ENCODE measurements at places on chromosomes 1 and 21.

- no peak for DNase-seq
Measured at GRCh38 chr1:184739070-184739469, 15.6 kb downstream of the EDEM3 start.

GRCh38 chr21:38343691-38344090, 86.9 kb downstream of the KCNJ15 start:
- peak; percentile 6 for DNase-seq

GRCh38 chr1:213552045-213552444, 435.7 kb upstream of the PROX1 start:
- no peak for DNase-seq

GRCh38 chr1:181018901-181019681, 3.6 kb downstream of the STX6 start:
- DNase-seq: no peak

GRCh38 chr1:228073857-228074545, 8.5 kb upstream of the ARF1 start:
- DNase-seq: peak; percentile 1

GRCh38 chr1:175968486-175969172, 225.2 kb upstream of the TNR start:
- no peak for DNase-seq

- DNase-seq: no peak
Measured at GRCh38 chr1:221035662-221036153, 156.5 kb downstream of the HLX start.

- no peak for DNase-seq
Measured at GRCh38 chr1:169090900-169091311, 15.6 kb upstream of the ATP1B1 start.

DNA sequence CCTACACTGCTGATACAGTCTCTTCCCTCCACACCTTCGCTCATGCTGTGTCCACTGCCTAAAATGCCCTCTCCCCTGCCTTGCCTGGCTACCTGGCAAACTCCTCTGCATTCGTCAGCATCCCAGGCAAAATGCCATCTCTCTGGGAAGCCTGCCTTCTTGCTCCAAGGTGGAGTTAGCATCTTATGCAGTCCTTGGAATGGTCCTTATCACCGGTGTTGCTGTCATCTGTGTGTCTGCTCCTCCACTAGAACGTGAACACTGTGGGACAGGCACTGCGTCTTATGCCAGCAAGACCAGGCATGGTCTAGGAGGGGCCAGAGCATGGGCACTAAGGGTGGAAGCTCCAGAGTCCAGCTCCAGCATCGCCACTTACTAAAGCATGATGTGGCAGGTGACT, 211.8 kb downstream of the MATN1 start:
- no peak for DNase-seq

DNA sequence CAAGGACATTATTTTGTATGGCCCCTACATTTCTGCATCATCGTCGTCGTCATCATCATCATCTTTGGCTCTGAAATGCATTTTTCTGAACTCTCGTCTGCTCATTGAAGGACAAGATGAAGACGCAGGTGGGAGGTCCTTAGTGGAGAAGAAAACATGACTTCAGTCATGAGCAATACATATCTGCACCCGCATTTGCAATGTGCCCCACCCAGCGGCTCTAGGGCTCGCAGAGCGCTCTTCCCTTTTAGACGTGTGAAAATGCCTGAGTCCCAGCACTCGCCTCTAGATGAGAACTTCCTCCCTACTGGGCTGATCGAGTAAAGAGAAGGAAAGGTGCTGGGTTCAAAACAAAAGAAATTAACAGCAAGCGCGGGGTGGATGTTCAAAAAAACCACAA, 10.1 kb downstream of the C1orf174 start:
- DNase-seq: no peak

DNA sequence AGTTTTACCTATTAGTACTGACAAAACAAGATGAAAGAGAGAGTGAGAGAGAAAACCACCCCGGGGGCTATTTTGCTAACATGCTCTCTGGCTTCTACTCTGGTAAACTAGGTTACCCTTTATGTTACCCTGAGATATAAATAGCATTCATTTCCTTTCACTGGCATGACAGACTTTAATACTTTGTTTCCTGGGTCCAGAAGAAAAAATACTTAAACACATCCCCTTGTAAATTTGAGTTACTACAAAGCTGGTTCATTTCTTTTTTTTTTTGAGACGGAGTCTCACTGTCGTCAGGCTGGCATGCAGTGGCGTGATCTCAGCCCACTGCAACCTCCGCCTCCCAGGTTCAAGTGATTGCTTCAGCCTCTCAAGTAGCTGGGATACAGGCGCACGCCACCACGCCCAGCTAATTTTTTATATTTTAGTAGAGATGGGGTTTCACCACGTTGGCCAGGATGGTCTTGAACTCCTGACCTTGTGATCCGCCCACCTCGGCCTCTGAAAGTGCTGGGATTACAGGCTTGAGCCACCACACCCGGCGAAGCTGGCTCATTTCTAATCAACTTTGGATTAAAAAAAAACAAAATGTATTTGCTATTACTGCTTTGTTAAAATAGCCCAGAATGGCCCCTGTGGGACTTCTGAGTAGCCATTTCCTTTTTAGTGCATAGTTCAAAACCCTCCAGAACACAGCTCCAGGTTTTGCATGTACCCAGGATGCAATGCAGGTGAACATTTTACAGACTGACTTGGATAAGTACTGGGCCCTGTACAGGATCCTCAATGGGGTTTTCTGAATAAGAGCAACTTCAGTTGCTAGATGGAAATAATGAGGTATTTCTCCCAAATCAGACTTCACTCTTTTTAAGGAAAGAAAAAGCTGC, 20.6 kb downstream of the INPP5B start:
- no peak for DNase-seq

- no peak for DNase-seq
Measured at GRCh38 chr1:155466996-155467395, 95.6 kb downstream of the ASH1L start.

DNA sequence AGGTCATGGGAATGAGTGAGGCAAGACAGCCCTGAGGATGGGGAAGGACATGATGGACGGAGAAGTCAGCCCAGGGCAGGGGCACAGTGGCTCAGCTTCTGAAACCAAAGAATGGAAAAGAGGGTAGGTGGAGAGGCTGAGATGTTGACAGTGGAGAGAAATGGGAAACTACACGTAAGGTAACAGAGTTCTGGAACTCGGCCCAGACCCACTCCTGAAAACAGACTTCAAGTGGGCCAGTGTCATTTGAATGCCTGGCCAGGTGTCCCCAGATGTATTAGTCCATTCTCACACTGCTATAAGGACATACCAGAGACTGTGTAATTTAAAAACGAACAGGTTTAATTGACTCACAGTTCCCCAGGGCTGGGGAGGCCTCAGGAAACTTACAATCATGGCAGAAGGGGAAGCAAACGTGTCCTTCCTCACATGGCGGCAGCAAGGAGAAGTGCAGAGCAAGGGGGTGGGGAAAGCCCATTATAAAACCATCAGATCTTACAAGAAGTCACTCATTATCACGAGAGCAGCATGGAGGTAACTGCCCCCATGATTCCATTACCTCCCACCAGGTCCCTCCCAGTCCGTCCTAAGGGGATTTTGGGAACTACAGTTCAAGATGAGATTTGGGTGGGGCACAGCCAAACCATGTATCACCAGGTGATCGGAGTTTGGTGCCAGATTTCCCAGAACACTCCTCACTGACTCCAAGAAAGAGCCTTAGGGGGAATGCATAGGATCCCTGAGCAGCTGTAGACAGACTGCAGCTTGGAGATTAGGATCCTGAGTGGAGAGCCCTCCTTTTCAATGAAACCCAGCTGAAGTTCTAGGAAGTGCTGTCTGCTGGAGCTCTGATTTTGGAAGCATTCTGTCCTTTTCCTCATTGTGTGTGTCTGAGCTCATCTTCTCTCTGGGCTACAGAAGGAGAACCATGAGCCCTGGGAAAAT, 40.3 kb downstream of the FHAD1 start:
- DNase-seq: no peak

DNA sequence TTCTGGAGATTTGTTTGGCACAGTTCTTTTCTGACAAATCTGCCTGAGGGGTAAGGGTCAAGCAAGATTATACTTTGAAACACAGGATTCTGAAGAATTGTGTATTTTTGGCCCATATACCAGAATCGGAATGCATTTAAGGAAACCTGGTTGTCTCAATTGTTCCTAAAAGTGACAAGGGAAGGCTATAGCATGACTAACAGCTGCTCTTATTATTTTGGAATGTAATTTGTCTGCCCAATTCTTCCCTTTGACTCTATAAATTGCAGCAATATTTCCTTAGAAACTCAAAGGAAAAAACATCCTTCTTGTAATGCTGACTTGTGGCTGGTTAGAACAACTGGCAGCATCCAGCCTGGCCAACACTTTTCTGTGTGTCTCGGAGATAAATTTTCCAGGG, 15.8 kb upstream of the VCAM1 start:
- no peak for DNase-seq

DNA sequence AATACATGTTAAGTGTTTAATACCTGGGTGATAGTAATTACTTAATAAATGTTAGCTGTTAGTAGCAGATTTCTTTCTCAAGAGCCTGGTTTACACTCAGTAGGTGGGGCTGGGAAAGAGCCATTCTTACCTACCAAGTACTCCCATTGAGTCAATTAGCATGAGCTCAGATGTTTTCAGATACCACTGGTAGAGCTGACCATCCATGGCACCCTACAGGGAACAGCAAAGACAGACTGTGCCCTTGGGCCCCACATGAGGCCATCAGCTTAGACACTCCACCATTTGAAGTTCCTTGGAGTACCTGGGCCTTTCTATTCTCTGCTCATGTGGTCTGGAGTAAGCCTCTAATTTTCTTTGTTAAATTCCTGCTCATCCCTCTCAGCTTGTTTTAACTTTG, 179.3 kb downstream of the CACNA1E start:
- no peak for DNase-seq

GRCh38 chr1:33273406-33273805, 17.1 kb downstream of the ZNF362 start:
- DNase-seq: no peak

DNA sequence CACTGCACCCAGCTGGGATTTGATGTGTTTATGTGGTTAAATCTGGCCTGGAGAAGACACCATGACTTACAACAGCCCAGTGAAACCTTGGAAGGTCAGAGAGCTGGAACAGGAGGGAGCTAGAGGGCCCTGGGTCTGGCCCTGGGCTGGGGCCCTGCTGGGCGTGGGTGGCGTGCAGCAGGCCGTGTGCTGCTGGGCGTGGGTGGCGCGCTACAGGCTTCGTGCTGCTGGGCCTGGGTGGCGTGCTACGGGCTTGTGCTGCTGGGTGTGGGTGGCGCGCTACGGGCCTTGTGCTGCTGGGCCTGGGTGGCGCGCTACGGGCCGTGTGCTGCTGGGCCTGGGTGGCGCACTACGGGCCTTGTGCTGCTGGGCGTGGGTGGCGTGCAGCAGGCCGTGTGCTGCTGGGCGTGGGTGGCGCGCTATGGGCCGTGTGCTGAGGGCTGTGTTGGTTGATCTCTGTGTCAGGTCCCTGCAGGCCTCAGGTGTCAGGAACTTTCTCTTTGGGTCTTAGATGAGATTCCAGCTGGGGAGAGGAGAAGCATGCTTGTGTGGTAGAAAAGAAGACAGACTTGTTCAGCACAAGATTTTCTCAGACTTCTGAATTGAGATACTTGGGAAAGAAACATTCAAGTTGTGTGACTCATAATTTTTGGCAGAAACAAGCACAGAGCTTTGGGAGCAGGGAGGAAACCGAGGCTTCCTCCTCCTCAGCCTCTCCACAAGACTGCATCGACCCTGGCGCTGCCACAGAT, 66.0 kb downstream of the COL18A1 start:
- DNase-seq: no peak

DNA sequence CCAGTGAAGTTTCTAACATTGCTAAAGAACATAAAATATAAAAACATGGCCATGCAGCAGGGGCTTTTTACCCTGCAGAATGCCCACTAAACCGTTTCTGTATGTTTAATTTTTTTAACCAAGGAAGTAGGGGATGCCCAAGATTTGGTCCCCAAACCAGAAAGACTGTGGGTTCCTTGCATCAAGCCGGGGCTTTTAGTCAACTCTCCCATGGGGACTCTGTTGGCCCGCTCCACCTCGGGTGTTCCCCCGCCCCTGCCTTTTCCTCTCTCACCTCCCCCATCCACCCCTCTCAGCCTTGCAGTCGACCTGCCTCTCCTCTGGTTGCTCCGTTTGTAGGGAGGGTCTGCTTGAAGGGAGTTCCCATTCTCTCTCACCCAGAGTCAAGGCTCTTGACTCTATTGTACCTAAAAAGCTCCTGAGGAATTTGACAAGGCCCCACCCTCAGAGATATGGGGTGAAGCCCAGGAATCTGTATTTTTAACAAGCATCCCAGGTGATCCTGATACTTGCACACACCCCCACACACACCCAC, 117.5 kb downstream of the TOMM20 start:
- no peak for DNase-seq

DNA sequence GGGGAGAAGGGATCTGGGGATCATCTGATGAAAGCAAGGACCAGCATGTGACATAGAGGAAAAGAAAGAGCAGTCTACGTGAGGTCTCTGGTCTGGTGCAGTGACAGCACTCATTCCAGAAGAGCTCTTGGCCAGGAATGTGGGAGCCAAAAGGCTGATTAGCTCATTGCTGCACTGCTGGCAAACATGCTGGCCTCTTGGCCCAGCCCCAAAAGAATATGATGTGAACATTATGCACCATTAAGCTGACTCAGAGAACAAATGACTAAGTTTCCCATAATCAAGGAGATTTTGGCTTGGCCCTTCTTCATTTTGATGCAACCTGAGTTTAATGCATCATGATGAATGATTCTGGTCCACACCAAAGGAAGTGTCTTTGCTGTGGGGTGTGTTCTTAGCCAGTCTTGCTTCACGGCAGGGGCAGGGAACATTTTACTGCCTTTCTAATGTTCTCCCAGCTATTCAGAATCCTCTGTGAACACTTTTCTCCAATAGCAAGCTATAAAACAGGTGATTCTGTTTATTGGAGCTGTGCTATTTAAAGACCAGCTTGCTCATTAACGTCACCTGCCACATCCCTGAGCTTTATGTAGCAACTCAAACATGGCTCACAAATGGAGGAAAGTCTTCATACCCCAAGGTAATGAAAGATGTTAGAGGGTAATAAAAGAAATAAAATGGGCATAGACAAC, 55.1 kb downstream of the PCBP3 start:
- DNase-seq: no peak

- no peak for DNase-seq
Measured at GRCh38 chr1:159908031-159908940, 8.3 kb upstream of the CFAP45 start.

DNA sequence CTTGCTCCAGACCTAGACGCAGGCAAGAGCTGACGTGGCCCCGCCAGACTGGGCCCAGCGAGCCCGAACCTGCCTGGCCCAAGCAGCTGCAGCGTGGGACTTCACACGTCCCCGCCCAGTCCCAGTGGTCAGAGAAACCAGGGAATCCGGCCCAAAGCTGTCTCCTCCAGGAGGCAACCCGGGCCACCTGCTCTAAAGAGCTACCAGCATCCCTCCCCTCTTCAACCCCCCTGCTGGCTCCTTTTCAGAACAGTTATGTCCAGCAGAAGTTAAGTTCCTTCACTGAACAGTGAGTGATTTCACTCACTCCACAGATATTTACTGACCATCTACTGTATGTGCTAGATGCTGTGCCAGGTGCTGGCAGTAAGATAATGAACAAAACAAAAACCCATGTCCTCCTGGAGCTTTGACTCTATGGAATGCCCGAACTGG, 2.1 kb upstream of the EFNA1 start:
- no peak for DNase-seq

DNA sequence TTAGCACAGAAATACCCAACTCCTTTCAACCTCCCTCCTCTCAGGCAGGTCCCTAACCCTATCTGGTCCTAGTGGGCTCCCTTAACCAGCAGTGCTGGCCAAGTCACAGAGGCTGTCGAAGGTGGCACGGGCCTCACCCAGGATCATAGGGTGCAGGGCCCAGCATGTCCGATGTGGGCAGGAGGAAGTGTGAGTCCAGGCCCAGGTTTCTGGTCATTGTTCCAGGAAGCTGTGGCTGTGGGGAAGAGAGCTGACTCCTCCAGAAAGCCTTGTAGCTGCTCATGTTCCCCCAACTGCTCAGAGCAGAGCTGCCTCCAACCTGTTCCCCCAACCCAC, 2.4 kb downstream of the CCDC17 start:
- DNase-seq: no peak
